ENCODE measurements at places on chromosomes 6 and 20. TPM values are rescaled to one million over a fixed set of nuclear protein-coding genes. Genes with fewer than 3 reads are reported as not detected.
A peak's percentile ranks its signal among the peaks of the same experiment; 100 is the strongest.

DNA sequence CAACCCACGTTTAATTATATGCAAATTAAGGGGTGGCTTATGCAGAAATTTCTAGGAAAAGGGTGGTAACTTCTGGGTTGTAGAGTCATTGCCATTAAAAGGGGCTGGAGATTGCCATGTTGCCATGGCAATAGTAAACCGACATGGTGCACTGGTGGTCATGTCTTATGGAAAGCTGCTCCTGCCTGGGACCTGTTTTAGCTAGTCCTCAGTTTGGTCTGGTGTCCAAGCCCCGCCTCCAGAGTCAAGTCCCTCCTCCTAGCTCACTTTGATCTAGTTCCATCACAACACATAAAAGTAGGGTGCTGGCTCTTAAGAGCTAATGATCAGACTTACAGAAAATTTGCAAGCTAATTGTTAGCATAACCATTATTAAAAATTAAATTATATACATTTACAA is 5.3 kb downstream of the SLC22A2 start:
- DNase-seq, result no peak

- DNase-seq, result no peak
Observed at GRCh38 chr6:93751969-93752368, 332.6 kb upstream of the EPHA7 start.

DNA sequence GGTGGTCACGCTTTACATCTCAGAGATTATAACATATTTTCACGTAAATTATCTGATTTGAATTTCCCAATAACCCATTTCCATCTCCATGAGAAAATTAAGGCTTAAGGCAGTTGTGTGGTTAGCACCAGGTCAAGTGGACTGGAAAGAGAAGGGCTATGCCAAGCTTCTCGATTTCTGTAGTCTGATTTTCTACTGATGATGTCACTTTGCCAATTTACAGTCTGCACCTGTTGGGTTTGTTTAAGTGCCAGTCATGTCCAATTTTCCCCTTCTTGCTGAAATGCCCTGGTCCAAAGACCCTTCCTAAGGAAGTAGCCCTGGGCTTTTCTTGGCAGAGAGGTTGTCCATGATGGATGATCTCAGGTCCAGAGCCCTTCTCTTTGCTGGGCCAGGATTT is 562.3 kb upstream of the BTBD3 start:
- DNase-seq, result no peak

DNA sequence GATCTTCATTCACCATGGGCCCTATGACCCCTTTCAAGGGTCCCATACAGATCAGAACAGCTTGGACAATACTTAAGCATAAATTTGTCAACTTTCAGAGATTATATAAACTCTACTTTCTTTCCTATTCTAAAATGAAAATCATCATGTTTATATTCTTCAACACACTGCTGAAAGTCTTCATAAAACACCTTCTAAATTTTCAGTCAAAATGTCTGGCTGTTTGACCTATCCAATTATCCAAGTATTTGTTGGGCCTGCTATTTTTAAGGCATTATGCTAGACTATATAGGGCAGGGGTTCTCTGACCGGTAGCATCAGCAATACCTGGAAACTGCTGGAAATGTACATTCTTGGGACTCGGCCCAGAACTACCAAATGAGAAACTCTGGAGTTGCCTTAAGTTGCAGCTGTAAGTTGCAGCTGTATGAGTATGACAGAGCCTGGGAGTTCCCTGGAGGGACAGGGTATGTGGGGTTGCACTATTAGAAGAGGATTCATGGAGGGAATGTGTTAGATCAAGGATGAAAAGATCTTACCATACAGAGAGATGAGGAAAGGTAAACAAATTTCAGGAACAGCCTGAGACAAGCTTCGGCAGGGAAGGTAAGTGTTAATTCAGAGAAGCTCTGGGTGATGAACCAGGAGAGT is 293.0 kb downstream of the ADGB start:
- peak; percentile 27 for DNase-seq

SLC4A11 gene
- total RNA-seq, result 0.63 TPM

NKAPL gene
- 0.97 TPM for total RNA-seq

CBLN4 gene
- total RNA-seq, result not detected

DNA sequence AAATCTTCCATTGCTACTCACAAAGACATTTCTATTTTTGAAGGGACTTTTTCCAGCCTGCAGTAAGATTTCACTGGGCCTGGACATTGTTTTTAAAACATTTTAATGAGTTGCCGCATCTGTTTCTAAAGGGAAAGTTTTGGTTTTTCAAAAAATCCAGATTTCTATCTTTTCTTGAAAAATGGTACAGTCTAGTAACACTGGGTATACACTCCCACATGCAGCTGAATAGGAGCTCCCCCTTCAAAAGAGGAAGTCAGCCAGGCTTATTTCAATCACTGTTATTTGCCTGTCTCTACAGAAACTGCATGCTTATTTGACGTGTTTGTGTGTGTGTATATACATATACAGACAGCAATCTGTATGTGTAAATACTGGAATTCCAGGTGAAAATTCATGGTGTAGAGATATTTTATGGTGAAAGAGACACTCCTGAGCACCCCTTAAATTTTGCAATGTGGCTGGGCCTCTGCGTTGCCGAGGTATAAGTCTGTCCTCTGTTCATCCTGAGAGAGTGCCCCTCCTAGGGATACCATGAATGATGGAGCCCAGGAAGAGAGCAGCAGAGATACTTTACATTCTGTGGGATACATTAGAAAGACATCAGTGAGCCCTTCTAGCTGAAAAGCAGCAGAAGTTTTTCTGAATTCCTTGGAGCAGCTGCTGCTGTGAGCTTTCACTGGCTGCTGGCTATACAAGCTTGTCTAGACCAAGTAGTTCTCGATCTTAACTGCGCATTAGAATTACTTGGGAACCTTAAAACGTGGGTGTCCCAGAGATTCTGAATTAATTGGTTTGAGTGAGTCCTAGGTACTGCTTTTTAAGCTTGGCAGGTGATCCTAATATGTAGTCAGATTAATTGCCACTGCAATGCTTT is 12.0 kb upstream of the ABRACL start:
- DNase-seq, result no peak

- no peak for DNase-seq
Observed at GRCh38 chr6:124054034-124054433, 250.4 kb downstream of the NKAIN2 start.

PACRG gene
- 0.13 TPM for total RNA-seq

DNA sequence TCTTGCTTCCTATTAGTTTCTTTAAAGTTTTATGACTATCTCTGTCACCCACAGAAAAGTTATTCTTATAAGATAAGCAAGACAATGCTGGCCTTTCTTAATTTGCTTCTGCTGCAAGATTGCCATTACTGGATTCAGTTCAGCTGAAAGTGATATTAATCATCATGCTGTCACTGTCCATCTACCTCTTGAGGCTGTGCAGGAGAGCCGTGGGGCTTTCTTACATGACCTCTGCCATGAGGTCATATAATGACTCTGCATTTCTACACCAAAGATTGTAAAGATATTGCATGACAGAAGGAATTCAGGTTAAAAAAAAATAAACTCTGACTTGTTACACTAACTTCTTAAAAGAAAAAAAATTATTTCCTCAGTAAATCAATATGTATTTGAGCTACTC is 106.9 kb downstream of the TRDN start:
- no peak for DNase-seq

DNA sequence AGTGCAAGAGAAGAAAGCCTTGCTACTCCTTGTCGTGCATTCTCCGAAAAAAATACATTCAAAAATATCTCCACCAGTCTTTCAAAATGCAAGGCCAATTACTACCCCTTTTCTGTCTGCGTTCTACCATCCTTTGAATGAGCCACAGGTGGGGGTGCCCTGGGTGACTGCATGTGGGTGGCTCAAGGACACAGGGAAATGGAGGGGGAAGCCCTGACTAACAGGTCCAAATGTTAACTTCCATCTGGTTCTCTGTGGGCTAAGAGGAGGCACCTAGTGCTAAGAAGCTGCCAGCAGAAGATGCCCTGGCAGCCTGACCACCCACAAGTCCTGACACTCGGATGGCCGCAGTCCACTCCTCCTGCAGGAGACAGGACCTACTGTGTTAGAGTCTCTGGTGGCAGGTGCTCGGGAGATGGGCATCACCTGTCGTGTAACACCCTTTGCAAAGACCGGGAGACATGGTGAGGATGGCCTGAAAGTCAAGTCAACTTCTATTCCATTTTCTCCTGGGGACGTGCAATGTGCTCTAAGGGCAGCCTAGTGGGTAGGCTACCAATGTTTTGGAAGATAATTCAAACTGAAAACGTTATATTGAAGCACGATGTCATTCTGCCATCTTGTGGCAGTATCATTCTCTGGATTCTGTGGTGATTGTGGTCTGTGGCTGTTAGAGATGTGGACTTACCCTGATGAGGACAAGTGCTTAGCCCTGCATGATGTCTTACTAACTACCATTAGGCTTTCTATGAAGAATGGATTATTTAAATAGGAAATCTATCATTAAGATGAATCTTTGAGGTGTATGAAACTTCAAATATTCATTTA is 27.4 kb upstream of the IGF2R start:
- DNase-seq, result peak; percentile 54

C6orf163 gene
- total RNA-seq, result 1.5 TPM

SLC32A1 gene
- total RNA-seq, result not detected

DZANK1 gene
- total RNA-seq, result 3.4 TPM

ATP6V1G2 gene
- total RNA-seq, result 0.89 TPM

DNA sequence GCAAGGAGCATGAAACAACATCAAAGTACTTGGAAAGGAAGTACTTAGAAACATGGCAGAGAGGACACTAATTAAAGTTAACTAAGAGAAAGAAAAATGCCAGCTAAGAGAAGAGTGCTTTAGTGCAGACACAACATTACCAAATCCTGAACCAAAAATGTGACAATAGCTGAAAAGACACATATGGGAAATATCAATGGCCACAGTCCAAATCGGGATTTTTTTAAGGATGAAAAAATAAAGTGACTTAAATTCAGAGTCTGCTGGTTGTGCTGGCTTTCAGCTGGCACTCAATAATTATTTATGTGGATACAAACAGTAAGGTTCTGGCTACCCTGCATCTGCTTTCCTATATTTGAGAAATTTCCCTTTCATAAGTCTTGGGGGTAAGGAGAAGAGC is 12.6 kb upstream of the DST start:
- DNase-seq, result no peak

- DNase-seq, result no peak
Observed at GRCh38 chr6:13985663-13986325, 61.0 kb downstream of the RNF182 start.

GNRH2 gene
- not detected for total RNA-seq

- DNase-seq, result peak; percentile 55
Observed at GRCh38 chr20:56865055-56865454, 235.9 kb downstream of the TFAP2C start.

- no peak for DNase-seq
Observed at GRCh38 chr6:137099689-137100403, 55.1 kb upstream of the IL20RA start.

- DNase-seq, result peak; percentile 80
Observed at GRCh38 chr6:167858086-167858591, 31.4 kb downstream of the AFDN start.

- DNase-seq, result no peak
Observed at GRCh38 chr6:126643352-126643751, 303.4 kb downstream of the CENPW start.

DNA sequence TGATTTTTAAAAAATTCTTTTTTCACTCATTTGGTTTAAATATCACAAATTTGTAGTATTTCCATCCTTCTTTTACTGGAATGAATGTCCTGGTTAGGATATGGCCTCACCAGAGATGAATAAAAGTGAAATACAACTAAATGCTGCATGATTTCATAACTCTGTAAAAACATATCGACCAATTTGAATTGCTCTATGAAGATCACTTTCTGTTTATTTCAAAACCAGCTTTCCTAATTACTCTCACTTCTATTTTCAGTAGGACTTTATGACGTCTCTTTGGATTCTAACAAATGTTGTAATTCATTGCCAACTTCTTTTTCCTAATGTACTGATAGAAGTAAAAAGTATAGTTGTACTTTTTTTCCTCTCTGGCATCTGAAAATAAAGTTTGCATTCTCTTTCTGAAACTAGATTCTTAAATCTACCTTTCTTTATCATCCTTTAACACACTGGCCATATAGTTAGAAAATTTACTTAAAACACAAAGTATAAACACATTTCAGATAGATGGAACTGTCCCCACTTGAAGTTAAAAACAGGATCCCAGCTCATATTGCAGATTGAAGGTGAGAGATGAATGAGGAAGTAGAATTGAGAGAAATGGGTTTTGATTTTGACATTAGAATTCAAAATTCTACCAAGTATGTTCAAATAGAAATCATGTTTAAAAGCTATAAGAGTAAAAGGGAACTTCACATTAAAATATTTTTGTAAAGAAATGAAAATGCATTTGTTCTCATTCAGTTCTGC is 40.3 kb upstream of the IL20RA start:
- DNase-seq, result no peak

SPDEF gene
- total RNA-seq, result not detected

- peak; percentile 60 for DNase-seq
Observed at GRCh38 chr6:72651174-72651573, 29.3 kb downstream of the KCNQ5 start.

PPP1R16B gene
- not detected for total RNA-seq

MUCL3 gene
- total RNA-seq, result not detected

RFX6 gene
- total RNA-seq, result not detected

CHRNA4 gene
- total RNA-seq, result not detected

DYNLT2 gene
- total RNA-seq, result 1.5 TPM

DNA sequence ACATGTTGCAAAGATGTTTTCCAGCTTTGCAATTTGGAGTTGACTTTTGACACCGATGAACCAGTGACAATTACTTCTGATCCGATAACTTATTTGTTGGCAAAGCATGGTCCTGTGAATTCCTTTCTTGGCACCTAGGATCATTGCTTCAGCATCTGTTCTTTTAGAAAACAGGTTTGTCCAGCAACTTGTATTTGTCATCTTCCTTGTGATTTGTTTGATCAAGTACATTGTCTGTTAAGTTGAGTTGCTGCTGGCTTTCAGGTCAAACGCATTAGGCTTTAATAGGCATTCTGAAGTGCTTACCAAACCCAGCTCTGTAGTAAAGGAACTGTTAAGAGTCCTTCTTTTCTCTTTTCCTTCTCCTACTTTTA is 192.4 kb upstream of the ZNF217 start:
- DNase-seq, result no peak

DNA sequence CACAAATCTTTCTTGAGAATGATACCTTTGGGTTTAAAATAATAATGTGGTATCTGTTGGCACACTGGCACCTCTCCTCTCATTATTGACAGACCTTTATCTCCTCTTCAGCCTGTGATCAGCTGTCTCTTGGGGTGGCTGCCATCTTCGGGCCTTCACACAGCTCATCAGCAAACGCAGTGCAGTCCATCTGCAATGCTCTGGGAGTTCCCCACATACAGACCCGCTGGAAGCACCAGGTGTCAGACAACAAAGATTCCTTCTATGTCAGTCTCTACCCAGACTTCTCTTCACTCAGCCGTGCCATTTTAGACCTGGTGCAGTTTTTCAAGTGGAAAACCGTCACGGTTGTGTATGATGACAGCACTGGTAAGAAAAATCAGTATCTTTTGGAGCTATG is 232.8 kb downstream of the GRIK2 start:
- DNase-seq, result no peak

OLIG3 gene
- total RNA-seq, result not detected

QKI gene
- 145 TPM for total RNA-seq

- DNase-seq, result no peak
Observed at GRCh38 chr6:168598251-168599117, 157.5 kb downstream of the SMOC2 start.

BICRAL gene
- 5.4 TPM for total RNA-seq

Measured in GM23248 (cell line).